ENCODE measurements at places on chromosomes 4 and X.

- DNase-seq, result no peak
Measured at GRCh38 chr4:154618708-154619315, 6.4 kb upstream of the FGG start.

- no peak for DNase-seq
Measured at GRCh38 chrX:13198056-13198761, 121.6 kb downstream of the ATXN3L start.

GRCh38 chrX:9911487-9911886 lies 55.7 kb upstream of the CLDN34 start:
- DNase-seq, result no peak

GRCh38 chr4:123952530-123953274 lies 556.1 kb downstream of the SPRY1 start:
- DNase-seq, result no peak

GRCh38 chr4:75289914-75290582 lies 224.2 kb downstream of the RCHY1 start:
- DNase-seq, result no peak

DNA sequence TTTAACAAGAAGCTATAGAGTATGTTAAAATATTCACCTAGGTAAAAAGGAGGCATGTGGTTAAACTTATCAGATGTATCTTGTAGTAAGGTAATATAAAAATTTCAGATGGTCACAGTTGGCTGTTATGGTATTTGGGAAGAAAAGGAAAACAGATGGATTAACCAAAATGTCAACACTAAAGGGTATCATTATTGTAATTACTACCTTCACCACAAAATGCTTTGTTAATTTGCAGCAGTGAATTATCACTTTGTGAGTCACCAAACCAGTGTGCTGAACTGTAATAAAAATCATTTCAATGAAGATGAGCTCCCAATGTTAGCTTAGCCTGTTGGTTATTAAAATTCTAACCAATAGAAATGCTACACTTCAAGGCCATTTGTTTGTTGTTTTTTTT lies 233.9 kb downstream of the RPA4 start:
- peak; percentile 3 for DNase-seq

- no peak for DNase-seq
Measured at GRCh38 chr4:153116291-153116680, 88.0 kb upstream of the TRIM2 start.

DNA sequence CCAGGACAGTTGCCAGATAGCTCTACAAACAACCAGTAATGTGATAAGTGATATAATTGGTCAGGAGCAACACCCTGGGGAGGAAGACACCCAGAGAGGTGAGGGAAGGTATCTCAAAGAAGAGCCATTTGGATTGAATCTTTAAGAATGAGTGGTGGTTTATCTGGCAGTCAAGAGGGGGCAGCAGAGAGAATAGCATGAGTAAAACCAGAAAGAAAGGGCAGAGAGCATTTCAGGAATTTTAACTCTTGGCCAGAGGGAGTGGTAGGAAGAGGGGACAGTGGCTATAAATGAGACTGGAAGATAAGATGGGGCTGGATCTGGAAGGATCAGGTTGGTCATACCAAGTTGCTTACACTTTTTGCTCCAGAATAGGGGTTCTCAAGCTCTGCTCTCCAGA lies 5.9 kb upstream of the SEPTIN6 start:
- DNase-seq, result peak; percentile 2

- DNase-seq, result no peak
Measured at GRCh38 chr4:177464026-177464425, 21.8 kb upstream of the AGA start.

DNA sequence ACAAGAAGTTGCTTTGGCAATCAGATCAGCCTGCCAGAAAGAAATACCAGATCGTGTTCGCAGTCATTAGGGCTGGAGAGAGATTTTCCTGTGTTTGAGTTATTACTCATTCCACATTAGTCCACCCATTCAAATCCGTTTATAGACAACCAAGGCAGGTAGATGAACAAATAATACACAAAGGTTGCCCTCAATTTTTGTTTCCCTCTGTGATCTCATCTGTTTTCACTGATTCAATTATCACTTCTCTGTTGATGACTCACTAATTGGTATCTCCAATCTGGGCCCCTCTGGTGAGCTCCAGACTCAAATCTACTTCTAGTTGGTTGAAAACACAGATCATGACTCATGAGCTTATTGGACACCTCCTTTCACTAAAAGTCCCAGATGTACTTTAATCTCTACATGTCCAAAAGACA lies 54.5 kb downstream of the CHM start:
- peak; percentile 52 for DNase-seq

Measured in NCI-H1436 treated with DMSO at 0.1 percent for 48 hours (cell line).